ENCODE measurements at places on chromosomes 4 and X.

DNA sequence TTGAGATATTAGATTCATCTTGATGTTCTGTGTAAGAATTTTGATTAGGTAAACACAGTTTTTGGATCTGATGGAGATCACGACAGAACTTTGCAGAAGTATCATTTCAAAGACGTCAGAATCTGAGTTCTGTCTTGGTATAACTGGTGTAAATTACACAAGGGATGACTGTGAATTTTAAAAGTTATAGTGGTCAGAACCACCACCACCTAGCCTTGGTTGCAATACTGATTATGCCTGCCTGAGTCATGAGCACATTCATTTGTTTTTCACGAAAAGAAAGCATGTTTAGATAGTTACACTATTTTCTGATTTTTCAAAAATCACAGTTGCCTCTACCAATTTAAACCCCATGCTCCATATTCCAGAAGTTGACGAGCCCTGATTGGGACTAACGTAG, 54.8 kb downstream of the ZFX start:
- DNase-seq = no peak

- DNase-seq = no peak
These were observed 235.7 kb upstream of the MAGEB16 start for GRCh38 chrX:35562395-35562794.

DNA sequence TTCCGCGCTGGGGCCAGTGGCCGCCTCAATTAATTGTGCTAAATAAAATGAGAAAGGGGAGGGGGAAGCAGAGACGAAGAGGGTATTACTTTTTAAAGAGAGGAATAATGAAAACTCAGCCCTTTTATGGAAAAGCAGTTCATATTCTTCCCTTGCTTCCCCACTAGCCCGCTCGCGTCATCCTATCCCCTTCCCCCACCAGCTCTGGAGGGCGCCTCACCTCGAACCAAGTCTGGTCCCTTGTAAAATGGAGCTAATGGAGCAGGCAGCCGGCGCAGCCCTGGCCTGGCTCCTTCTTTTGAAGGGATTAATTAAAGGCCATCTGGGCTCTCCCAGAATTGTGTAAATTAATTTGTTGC, 511 bp upstream of the NKX6-1 start:
- no peak for DNase-seq

DNA sequence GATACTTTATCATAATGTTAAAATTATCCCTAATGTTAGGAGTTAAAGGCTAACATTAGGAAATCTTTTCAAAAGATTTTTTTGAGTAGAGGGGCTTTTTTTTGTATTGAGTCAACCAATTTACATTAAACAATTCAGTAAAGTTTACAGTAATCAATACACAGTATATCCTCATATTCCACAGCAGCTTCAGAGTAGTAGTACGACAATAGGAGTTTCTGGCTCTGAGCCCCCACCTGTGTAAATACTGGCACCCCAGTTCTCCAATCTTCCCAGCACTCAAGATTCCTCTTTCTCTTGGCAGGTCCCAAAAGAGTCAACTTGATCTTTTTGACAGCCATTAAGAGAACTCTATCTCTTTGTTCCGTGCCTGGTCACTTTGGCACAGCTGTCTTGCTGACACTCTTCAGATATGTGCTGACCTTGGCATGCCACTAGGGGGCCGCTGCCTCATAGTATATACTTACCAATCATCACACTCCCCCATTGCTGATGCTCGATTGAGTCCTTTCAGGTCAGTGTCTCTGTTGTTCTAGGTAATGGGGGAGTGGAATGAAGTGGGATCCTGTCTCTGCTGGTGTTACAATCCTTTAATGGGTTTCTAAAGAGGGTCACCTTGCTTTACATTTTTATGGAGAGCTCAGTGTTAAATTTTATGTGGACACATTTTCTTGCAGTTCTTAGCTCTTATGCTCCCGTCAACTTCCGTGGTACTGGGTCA, 19.5 kb upstream of the CCNI start:
- DNase-seq = peak; percentile 30

DNA sequence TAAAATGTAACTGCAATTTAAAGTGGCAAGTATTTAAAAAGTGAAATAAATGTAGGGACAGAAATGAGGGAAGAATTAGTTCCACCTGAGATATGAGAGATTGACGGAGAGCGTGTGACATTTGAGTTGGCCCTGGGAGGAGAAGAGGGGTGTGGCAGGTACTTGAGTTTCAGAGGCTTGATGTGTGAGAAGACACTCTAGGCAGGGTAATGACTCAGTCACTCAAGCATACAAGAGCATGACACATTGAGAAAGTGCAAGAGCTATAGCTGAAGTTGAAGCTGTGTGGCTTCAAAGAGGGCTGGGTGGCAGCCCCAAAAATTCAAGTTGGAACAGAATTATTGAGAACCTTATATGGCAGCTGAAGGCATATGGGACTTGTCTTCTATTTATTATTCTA, 420.5 kb downstream of the SLITRK2 start:
- DNase-seq = no peak

GRCh38 chrX:19595043-19595677, 79.9 kb upstream of the MAP3K15 start:
- peak; percentile 9 for DNase-seq

DNA sequence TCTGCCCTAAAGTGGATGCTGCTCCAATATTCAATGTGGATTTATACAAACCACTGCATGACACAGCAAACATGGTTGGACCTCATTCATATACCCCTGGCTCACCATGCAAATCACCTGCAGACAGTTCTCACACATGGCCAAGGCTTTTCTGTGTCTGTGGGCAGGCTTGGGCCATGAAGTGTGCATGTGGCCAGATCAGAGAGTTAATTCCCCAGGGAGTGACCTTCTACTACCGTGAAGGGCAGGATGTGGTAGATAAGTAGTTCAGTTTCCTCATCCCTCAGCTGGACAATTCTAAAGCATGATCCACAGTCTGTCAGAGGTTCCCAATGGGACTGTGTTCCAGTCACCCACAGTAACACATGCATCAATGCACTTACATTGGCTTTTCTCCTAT, 24.6 kb upstream of the BCLAF3 start:
- no peak for DNase-seq

DNA sequence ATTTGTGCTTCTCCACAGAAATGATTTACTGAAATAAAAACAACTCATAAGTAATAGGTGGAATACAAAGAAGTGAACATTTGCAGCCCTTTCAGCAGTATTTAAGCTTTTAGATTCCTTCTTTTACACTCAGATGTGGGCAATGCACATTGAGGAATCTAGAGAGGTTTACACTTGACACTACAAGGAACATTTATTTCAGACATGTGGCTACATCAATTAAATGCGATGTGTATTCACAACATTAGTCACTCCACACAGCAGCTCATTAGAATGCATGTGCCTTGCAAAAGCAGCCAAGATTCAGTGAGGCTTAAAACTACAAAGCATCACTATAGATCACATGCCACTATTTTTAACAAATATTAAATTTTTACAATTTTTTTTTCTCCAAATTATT, 480.7 kb downstream of the INPP4B start:
- DNase-seq = no peak

DNA sequence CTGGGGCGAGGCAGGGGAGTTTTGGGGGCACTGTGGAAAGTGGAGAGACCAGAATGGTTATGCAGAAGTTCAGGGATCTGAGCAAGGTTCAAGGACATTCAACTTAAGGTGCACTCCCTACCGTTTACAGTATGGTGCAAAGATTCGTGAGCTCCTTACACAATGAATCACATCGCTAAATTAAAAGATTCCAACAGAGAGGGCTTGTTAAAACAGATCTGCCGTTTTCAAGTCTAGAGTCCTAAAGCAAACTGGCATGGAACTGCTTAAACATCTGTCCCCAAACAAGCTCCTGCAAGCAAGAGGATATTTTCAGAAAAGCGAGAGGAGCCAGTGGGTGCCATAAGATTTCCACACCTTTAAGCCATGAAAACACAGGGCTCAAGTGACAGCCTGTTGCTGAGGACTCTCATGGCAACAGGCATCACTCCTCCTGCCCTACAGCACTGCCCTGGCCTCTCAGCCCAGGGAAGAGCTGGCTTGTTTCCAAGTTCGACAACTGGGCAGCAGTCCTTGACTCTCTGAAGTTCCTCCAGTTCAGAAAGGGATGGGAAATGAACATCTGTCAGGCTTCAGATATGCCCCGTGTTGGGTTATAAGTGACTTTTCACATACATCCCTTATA, 10.0 kb downstream of the FAM184B start:
- DNase-seq = no peak

- peak; percentile 7 for DNase-seq
These were observed 54.1 kb upstream of the AP1S2 start for GRCh38 chrX:15908603-15909290.

DNA sequence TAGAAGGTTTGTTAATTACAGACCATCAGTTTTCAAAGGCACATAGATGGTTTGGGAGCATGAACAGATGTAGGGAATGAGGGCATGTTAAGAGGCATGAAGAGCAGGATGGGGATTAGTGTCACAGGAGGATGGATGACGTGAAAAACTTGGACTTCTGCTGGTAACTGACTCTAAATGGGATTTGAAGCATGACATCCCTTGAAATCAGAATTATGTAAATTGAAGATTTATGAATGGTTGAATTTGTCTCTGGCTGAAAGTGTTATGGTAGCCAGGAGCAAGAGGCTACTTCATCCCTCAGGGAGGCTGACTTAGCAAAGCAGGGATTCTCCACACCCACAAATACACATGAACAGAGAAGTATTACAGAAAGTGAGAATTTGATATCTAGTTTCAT, 454.6 kb downstream of the MAGEB5 start:
- no peak for DNase-seq

DNA sequence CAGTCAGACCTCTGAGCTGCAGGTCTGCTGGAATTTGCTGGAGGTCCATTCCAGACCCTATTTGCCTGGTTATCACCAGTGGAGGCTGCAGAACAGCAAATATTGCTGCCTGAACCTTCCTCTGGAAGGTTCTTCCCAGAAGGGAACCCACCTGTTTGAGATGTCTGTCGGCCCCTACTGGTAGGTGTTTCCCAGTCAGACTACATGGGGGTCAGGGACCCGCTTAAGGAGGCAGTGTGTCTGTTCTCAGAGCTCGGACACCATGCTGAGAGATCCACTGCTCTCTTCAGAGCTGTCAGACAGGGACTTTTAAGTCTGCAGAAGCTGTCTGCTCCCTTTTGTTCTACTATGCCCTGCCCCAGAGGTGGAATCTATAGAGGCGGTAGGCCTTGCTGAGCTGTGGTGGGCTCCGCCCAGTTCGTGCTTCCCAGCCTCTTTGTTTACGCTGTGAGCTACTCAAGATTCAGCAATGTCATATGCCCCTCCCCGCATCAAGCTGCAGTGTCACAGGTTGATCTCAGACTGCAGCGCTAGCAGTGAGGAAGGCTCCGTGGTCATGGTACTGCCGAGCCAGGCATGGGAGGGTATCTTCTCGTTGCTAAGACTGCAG, 44.1 kb upstream of the KDR start:
- DNase-seq = no peak

DNA sequence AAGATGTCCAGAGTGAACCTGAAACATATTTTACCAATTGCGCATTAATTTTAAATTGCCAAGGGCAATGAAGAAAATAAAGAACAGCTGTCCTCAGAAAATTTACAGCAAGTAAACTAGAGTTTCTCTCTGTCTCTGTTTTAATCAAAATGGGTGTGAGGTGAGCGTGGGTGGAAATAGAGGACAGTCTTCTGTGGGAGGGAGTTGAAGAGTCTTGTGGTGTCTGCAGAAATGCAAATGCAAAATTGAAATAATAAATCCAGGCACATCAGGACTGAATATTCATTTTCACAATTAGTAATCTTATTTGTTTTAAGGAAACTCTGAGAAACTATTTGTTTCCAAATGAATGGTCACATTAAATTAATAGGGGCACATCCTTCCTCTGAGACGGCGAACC, 192.0 kb downstream of the ARHGAP10 start:
- DNase-seq = no peak

GRCh38 chr4:142565771-142566170, 280.3 kb downstream of the INPP4B start:
- no peak for DNase-seq

- DNase-seq = no peak
These were observed 223.4 kb upstream of the RPL34 start for GRCh38 chr4:108396900-108397497.

- no peak for DNase-seq
These were observed 203.4 kb downstream of the SLC39A8 start for GRCh38 chr4:102141842-102142241.

DNA sequence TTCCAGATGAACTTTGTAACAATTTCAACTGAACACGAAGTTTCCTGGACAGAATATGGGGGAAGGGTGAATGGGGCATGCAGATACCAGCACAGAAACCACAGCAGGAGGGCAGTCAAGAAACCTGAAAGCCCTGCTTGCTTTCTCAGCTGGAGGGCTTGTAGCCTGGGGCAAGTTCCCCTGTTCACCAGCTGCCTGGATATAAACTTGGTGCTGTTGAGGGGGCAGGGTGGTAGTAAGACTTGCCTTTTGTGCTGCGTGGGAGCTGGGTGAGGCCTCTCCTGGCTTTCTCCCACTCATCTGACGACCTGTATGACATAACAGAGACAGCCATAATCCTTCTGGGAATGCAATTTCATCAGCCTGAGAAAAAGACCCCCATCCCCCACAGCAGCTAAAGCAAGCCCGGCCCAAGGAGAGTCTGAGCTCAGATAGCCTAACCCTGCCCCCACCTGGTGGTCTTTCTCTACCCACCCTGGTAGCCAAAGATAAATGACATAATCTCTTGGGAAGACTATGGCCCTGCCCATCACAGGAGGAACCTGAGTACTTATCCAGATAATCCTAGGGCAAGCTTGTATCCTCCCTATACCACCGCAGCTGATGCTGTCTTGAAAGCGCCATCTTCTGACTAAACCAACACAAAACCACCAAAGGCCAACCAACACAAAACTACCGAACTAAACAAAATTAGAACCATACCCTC, 234.3 kb downstream of the LAS1L start:
- DNase-seq = no peak

DNA sequence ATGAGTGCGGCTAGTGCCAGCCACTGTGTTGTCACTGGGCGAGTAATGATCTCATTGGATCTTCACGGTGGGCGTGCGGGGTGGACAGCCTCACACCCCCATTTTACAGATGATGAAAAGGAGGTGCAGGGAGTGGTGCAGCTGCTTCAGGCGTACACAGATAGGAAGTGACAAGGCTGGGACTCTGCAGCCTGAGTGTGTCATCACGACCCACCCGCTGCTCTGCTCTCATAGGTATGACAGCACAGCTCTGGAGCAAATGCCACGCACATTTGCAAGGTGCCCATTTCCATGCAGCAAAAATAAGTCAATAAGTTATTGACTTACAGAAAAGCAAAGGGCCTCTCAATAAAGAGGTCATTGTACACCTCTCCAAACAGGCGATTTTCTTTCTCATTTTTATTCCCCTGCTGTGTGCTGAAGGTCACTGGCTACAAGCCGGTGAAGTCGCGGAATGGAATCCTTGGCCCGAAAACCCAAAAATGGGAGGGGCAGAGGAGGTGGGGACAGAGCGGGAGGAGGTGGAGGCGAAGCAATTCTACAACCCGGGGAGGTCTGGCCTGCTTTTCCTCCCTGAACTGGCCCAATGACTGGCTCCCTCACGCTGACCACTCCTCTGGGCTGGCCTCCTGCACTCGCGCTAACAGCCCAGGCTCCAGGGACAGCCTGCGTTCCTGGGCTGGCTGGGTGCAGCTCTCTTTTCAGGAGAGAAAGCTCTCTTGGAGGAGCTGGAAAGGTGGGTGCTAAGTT, at the start of gene SOD3:
TSS of gene SOD3 (plus strand) at position 658 of the 750 bp plus-strand sequence. CDS start 3,949 bp downstream, outside the sequence.
- DNase-seq = peak; percentile 32
